ENCODE measurements at places on chromosomes 16 and 17.

- no peak for DNase-seq
Measured at GRCh38 chr17:66272811-66273585, 29.4 kb upstream of the PRKCA start.

GRCh38 chr17:81250286-81251093, 11.4 kb downstream of the NDUFAF8 start:
- DNase-seq, result no peak

- no peak for DNase-seq
Measured at GRCh38 chr17:43574896-43575525, 28.9 kb upstream of the ETV4 start.

DNA sequence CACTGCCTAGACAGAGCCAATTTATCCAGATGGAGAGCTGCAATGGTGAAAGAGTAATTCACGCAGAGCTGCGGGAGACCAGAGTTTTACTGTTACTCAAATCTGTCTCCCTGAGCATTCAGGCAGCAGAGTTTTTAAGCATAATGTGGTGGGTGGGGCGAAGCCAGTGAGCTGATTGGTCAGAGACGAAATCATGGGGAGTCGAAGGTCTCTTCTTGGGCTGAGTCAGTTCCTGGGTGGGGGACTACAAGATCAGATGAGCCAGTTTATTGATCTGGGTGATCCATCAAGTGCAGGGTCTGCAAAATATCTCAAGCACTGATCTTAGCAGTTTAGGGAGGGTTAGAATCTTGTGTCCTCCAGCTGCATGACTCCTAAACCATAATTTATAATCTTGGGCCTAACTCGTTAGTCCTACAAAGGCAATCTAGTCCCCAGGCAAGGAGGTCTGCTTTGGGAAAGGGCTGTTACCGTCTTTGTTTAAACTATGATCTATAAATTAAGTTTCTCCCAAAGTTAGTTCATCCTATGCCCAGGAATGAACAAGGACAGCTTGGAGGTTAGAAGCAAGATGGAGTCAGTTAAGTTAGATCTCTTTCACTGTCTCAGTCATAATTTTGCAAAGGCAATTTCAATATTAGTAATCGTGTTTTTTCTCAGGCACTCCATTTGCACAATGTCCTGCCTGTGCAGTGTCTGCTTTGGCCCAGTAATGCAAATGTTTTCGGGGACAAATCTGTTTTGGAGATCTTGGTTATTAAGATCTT, 27.0 kb downstream of the PIGL start:
- DNase-seq, result no peak

DNA sequence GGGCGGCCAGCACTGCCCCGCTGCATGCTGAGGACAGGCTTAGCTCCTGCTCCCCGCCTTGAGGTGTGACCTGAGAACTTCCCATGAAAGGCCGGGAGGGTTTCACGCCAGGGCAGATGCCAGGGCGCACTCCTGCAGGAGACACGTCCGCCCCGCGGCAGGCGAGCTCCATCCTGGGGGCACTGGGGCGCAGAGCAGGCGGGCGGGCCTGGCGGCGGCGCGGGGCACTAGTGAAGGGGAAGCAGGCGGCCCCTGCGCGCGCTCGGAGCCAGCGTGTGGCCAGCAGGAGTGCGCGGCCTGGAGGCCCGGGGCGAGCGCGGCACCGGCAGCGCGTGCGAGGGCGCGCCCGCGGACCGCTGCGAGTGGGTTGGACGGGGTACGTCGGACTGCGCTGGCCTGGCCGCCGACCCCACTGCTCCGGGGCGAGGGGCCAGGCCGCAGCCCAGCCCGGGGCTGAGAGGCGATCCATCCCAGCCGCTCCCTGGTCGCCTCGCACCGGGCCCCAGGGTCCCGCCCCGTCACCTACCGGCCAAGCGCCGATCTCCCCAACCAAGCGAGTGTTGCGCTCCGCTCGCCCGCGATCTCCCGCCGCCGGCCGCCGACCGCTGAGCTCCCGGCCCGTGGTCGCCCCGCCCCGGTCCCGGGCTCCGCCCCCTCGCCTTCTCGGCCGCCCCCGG, at the start of gene MAP3K14:
Gene MAP3K14 (minus strand): TSS at position 587 of the 677 bp plus-strand sequence. CDS start 26,275 bp downstream, outside the sequence.
- no peak for DNase-seq

GRCh38 chr17:34312080-34312479, 7.2 kb upstream of the CCL8 start:
- DNase-seq, result no peak

DNA sequence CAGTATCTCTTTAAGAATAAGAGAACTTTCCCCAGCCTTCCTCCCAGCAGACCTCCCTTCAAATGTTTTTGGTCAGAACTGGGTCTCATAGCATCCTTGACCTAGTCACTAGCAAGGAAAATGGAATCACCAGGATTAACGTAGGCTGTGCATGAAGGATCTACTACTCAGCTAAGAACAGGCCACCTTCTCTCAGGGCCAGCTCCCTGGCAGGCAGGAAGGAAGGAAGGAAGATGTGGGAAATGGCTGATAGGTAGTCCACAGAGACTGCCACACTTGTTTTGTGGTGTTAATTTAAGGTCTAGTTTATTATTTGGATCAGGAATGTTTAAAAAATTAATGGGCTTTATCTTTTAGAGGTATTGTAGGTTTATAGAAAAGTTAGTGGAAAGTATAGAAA, 136.4 kb downstream of the SPECC1 start:
- DNase-seq, result no peak

- no peak for DNase-seq
Measured at GRCh38 chr17:54256401-54256929, 433.7 kb downstream of the KIF2B start.

DNA sequence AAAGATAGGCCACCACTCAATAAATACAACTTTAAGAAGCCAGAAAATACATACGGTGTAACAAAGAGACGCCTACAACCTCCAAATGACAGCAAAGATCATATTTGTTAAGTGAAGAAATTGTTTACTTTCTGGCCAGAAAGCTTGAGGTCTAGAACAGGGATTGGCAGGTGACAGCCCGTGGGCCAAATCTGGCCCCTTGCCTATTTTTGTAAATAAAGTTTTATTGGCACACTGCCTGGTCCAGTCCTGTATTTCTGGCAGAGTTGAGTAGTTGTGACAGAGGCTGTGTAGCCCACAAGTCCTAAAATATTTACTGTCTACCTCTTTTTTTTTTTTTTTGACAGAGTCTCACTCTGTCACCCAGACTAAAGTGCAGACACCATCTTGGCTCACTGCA, 3.4 kb upstream of the CLEC19A start:
- no peak for DNase-seq

DNA sequence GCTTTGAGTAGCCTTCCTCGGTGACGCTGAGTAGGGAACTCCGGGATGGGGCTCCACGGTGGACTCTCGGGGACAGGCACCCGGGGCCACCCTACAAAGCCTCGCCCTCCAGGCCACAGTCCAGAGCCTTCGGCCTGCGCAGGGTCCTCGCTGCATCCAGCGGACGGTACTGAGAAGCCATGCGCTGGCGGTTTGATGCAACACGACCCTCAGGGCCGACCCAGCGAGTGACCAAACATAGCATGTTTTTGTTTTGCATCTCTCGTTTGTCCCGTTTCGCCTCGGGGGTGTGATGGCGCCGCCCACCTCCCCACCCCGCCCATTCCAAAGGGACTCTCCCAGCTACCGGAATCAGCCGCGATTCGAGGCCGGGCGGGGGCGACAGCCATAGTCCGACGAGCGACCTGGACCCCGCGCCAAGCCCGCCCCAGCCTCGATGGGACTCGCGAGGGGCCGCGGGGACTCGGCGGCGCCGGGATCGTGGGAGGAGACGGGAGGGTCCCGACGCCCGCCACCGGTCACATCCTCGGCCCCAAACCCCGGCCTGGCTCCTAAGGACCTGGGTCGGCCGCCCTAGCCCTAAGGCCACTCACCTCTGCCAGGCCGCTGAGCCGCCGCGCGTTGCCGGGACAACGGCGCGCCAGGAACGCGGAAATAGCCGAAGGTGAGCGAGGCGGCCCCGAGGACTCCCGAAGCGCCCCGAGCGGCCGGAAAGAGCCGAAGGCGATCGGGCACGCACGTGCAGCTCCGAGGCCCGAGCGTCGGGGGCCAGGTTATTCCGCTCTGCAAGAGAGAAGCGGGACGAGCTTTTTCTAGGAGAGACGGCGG, 1.6 kb downstream of the IFT140 start:
- DNase-seq, result peak; percentile 65

DNA sequence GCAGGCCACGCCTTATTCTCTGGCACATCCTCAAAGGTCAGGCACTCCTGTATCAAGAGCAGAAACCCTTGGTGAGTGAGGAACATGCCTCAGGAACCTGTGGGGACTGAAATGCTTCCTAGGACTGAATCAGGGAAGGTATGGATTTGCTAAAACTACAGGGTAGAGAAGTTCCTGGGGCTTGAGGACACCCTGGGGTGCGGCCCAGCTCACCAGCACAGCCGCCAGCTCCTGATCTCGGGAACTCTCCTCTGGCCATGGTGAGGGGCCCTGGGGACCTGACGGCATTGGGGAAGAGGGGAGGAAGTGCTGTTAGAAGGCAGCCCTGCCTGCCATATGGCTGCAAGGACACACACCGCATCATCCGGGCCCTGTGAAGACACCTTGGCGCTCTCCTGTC, 7.5 kb downstream of the ZSCAN10 start:
- no peak for DNase-seq

DNA sequence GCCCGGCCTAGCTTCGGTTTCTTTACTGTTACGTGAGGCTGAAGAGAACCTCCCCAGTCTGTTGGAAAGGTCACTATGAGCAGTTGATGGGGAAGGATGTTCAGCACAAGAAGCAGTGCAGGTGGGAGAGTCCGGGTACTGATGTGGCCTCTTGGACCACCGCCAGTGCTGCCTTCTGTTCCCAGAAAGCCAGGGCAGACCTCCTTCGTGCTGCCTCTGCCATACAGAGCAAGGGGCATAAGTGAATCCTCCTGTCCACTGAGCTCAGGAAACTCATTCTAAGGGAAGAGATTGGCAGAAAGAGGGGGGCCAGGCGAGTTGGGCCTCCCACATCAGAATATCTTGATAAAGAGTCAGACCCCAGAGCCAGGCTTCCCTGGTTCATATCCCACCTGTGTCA, 3.7 kb downstream of the PPP4C start:
- no peak for DNase-seq

GRCh38 chr16:57512296-57513001, 23.9 kb downstream of the CCDC102A start:
- DNase-seq, result no peak

- no peak for DNase-seq
Measured at GRCh38 chr17:47807421-47807820, 14.2 kb downstream of the OSBPL7 start.

GRCh38 chr17:1649844-1650501, at the start of gene RILP:
RILP (minus strand) TSS chr17:1649866; CDS start chr17:1649804, 62 bp downstream.
- DNase-seq, result no peak

DNA sequence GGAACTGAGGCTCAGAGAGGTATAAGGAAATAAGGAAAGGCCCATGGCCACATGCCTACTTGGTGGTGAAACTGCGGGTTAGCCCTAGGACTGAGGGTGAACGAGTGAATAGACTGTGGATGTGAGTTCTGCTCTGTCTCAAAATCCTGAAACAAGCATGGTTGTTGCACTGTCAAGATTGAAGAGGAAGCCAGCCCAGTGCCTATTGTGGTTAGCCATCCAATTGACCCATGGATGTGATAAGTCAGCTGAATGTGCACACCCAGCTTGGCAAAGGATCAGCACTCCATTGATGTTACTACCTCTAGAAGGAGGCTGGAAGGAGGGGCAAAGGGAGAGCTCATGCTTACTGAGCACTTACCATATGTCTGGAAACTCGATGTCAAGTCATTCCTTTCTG, 4.5 kb downstream of the TMEM114 start:
- DNase-seq, result no peak

GRCh38 chr16:22635801-22636200, 125.1 kb downstream of the NPIPB5 start:
- no peak for DNase-seq

DNA sequence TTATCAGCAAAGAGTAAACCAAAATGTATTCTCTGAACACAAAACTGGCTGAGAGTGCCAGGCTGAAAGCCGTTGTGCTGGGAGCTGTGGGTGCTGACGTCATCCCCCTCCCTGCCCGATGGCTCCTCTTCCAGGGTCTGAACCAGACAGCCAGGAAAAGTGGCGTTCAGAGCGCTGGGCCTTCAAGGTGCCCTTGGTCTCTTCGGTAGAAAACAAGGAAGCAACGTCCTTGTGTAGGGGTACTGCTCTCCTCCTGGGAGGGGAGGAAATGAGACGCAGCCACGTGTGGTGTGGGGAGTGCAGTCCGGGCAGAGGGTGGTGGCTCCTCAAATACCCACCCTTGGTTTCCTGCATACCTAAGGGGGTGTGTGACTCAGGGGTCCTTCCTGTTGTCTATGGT, 394.7 kb downstream of the SEC14L1 start:
- no peak for DNase-seq

GRCh38 chr17:78121801-78122215, 6.7 kb downstream of the TMC6 start:
- no peak for DNase-seq

GRCh38 chr17:62672957-62673356, 45.5 kb downstream of the MRC2 start:
- no peak for DNase-seq

DNA sequence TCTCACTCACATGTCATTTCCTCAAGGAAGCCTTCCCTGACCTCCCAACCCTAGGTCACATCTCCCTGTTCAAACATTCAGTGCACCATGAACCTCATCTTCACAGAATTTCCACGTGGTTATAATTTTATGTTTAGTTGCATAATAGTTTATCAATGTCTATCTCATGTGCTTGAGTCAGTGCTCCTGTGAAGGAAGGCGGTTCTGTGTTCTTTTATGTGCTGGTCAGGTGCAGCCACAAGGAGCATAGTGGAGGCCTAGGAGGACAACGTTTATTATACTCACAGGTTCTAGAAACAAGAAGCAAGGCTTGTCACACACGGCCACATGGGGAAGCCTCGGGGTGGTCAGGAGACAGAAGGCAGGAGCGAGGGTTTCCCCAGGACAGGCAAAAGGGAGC, 34.5 kb upstream of the SCNN1B start:
- no peak for DNase-seq

DNA sequence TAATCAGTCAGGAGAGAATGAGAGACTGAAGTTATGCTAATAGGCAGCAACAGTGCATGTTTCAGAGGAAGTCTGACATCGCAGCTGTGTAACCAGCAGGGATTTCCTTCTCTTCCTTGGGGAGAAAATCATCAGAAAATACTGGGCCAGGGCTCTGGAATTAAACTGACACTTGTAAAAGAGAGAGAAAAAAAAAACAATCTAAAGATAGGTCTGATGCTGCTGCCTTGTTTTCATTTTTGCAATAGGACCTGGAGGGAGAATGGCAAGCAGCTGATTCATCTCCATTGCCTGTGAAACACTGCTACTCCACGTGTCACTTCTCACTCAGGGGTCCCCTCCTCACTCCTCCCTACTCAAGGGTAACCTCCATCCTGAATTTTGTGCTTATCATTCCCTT, 17.7 kb upstream of the CORO6 start:
- DNase-seq, result no peak

GRCh38 chr17:79953335-79953734, 82.3 kb downstream of the TBC1D16 start:
- no peak for DNase-seq

GRCh38 chr16:22961206-22961605, 147.2 kb downstream of the HS3ST2 start:
- DNase-seq, result no peak

Data from putamen (tissue), 1 donor.